Cortex of kidney (tissue), 1 donor: ENCODE measurements at places on chromosomes 7 and 10.

DNA sequence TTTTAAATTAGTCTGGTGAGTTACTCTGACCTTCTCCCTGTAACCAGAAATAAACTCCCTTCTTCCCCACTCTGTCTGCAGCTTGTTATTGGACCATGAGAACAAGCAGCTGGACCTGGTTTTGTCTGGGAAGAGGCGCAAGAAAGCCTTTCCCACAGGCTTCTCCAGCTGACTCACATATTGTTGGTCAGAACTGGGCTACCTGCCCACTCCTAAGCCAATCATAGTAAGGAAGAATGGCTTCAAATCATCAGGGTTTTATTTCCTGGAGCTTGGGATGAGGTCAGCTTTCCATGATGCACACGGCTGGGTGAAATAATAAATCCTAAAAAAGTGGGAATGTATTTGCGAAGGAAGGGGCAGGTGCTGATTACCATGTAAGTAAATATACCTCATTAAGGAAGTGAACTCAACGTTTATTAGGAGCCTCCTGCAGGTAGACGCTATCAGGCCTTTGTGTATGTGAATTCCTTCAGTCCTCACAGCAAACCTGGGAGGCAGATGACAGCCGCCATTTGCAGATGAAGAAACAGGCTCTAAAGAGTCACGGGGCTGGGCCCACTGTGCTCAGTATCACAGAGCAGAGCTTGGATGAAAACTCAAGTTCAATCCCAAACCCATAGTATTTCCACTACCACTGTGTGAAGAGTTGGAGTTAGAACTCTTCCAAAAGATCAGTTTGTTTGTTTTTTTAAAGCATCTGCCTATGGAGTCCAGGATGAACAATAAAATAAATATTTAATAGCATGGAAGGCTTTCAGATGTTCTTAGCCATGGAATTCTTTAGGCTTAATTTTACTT, 32.8 kb downstream of the IL15RA start:
- DNase-seq = no peak

DNA sequence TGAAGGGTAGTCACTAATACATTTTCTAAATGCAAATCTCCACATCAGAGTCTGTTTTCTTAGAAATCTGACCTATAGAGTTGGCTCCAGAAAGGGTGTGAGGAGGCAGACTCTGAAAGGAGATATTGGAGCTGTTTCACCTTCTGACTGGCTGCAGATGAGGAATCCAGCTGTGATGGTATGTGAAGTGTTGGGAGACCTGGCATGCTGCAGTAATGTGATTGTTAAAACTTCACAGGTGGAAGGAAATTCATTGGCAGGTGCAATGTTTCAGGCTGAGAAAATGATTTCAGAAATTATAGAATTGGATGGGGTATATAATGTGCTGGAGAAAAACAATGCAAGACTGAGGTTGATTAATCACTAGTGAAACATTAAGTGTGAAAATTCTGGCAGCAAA, 1134.0 kb upstream of the LRRN3 start:
- no peak for DNase-seq

DNA sequence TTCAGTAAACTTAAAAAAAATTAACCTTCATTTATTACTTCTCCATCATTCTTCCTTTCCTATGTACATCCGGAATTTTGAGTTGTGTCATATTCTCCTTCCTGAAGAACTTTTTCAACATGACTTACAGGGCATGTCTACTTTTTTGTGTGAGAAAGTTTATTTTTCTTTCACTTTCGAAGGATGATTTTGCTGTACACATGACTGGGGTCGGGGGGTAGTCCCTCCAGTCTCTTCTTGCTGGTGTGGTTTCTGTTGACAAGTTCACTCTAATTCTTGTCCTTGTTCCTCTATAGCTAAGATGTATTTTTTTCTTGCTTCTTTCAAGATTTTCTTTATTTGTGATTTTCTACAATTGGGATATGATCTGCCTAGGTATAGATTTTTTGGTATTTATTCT, 55.8 kb downstream of the INPP5A start:
- DNase-seq = no peak

- DNase-seq = no peak
Observed at GRCh38 chr7:47724335-47724982, 142.5 kb upstream of the TNS3 start.

DNA sequence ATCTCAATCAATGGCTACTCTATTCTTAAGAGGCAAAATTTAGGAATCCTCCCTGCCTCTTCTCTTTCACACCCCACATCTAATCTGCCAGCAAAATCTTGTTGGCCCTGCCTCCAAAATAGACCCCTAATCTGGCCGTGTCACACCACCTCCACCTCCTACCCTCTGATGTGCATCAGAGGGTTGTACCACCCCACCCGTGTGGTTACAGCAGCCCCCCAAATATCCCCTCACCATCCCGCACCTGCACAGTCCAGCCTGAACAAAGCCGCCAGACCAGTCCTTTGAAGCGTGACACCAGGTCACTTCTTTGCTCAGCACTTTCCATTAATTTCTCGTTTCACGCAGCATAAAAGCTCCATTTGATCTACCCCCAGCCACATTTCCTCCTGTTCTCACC, 776 bp upstream of the XPNPEP1 start:
- no peak for DNase-seq

DNA sequence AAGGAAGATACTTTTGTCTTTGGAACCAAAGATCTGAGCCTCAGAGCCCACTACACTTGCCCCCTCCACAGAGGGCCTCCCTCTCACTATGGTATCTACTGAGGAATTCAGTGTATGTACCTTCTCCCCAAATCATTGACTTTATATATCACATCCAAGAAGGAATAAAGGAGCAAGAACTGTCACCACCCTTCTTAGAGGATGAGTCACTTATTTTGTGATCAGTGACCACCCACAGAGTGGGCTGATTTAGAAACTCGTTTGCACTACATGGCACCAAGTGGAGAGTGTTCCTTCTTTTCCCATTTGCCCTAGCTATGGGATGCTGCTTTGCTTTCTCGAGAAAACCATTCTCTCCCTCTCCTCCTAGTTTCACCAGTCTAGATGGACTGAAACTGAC, 5.7 kb downstream of the TMEM243 start:
- no peak for DNase-seq

DNA sequence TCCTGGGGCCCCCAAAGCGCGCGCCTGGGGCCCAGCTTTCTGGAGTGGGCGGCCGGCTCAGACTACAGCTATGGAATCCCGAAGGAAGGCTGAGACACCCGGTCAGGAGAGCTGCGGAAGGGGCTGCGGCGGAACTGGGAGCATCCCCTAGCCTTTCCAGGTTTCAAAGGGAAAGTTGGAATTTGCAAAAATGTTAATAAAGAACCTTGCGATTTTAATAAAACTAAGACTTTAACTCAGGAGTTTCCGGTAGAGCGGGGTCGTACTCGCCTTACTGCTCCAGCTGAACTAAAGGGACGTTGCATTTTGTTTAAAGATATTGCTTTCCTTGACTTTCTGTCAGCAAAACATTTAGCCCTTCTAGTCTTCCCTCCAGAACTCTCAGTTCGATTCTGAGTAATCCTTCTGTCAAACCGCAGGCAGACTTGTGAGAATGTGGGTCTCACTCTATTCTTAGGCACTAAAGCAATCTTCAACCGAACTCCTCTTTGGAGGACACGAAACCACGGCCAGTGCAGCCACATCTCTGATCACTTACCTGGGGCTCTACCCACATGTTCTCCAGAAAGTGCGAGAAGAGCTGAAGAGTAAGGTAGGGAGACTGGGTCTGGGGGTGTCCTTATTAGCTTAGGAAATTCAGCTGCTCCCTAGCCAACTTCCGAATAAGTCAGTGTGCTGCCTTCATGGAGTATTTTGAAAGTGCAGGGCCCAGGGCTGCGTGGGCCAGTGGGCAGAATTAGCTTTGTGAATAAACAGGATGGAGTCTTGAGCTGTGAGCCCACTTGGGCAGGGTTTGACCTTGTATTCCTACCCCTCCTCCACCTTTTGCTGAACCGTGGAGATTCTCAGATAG, 1.9 kb downstream of the CYP26A1 start:
- no peak for DNase-seq

- DNase-seq = no peak
Observed at GRCh38 chr10:131806146-131806545, 94.7 kb upstream of the PPP2R2D start.

DNA sequence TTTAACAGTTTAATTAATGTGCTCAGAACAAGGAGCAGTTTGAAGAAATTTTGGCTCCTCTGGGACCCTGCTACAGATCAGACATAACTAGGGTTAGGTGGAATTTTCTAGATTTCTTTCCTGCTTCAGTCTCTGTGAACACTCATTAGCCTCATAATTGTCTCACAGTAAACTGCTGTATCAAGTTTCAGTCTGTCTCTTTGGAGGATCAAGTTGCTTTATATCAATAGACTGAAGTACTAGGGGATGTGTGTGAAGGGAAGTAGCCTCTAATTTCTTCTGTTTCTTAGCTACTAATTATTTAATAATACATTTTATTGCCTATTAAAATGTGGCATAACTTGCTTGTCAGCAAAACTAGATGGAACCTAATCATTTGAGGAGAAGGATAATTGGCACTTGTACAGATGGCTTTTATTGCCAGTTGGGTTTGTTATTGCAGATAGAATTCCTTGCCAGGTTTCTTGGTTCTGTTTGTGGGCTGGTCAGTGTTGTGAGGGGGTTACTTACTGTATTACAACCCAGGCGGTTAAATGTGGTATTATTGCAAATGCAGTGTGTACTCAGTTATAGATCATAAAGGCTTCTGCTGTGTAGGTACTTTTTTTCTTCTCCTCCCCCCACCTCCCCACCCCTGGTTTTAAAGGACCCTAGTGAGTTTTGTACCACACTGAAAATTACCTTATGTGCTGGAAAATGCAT, 758.0 kb downstream of the AUTS2 start:
- no peak for DNase-seq

GRCh38 chr10:8051109-8051821, 3.2 kb upstream of the GATA3 start:
- no peak for DNase-seq

GRCh38 chr7:34011696-34012095, 106.4 kb downstream of the BMPER start:
- DNase-seq = no peak

DNA sequence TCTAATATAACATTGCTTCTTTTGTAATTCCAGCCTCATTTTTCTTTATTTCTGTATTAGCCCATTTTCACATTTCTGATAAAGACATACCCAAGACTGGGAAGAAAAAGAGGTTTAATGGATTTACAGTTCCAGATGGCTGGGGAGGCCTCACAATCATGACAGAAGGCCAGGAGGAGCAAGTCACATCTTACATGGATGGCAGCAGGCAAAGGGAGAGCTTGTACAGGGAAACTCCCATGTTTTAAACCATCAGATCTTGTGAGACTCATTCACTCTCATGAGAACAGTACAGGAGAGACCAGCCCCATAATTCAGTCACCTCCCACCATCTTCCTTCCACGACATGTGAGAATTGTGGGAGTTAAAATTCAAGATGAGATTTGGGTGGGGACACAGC, 510.3 kb downstream of the CNTNAP2 start:
- no peak for DNase-seq

DNA sequence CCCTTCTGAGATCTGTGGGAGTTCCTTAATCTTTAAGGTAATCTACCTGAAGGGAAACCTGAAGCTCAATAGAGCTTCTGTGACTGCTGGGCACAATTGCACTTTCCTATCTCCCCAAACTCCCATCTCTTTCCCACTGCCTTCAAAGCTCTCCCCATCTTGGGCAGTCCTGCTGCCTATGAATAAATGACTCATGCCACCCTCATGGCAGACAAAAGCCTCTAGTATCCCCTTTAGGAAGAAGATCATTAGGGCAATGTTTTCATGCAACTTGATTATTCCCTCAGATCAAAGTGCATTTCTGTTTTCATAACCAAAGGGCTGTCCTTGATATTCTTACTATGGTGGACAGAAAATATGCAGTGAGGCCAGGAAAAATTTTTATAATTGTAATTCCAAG, 704.9 kb upstream of the LRRN3 start:
- DNase-seq = no peak

DNA sequence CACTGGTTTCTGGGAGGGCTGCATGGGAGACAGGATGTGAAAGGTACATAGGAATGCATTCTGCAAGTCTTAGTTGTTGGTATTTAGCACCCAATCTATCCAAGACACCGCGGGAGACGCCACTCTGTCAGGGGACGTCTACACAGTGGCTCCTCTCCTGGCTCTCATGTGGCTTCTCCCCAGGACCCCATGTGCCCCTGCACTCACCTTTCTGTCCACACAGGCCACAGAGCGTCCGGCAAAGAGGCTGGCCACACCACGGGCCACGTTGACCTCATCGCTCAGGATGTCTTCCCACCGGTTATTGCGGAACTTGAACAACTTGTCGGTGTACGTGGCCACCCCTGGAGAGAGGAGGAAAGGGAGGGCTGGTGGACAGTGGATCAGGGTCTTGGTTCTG, 73.4 kb downstream of the GOLGA7B start:
- DNase-seq = no peak

DNA sequence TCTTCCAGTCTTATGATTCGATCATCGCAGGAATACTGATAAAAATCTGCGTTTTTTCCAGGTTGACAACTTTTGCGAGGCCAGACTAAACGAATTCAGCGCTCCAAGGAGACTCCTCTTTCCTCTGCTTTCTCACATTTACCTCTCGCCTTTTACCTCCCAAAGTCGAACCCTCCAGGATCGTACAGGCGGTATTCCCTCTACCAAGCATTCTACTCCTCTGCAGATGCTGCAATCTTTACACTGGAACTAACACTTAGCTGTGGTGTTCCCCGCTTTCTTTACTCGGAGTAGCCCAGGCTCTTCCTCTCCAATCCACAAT, 449 bp downstream of the NUDT5 start:
- no peak for DNase-seq

- no peak for DNase-seq
Observed at GRCh38 chr7:159226011-159226702, 81.5 kb upstream of the VIPR2 start.

DNA sequence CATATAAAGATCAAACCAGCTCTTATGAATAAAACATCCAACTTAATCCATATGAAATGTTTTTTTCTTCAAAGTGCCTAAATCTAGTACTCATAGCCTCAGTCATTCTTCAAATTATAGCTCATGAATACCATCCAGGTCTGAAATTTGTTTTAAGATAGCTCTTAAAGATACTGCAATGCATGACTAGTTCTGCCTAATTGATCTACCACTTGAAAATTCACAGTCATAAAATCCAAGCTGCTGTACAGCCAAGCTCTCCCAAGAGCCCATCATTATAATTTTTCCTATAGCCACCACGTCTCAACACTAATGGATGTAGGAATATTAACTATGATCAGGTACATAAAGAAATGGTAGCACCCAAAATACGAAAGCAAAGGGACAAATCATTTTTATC, 87.9 kb upstream of the RNF148 start:
- no peak for DNase-seq
